ENCODE measurements at places on chromosomes 1 and 21. TPM values are rescaled to one million over a fixed set of nuclear protein-coding genes. Genes with fewer than 3 reads are reported as not detected.

PRELP gene
- total RNA-seq, result not detected

PDC gene
- not detected for total RNA-seq

DNA sequence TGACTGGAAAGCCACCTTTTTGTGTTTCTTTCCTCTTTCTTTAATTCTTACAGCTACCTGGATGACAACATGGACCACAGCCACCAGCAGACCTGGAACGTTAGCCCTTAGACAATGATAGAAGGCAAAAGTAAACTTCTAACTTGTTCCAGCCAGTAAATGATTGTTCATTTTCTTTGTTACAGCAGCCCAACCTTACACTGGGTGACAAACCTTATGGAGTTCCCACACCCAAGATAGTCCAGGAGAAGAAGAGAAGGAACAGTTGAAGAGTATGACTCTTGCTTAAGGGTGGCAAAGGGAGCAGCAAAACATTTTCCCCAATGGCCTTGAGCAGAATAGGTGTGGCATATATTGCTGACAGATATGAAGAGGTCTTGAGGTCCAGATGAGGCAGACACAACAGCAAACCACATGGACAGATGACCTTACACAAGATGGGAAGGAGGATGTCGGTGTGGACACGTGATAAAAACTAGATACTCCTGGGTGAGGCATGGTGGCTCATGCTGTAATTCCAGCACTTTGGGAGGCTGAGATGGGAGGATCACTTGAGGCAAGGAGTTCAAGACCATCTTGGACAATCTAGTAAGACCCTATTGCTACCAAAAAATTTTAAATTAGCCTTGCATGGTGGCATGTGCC lies 11.8 kb upstream of the FAM76A start:
- DNase-seq, result no peak
- H3K27ac ChIP-seq, result no peak overlapping the region
- H3K27me3 ChIP-seq, result peaks cover 22% of the 10 kb centered on the region

GRCh38 chr1:8189931-8190483 lies 127.9 kb upstream of the SLC45A1 start:
- no peaks in the 10 kb centered on the region for H3K36me3 ChIP-seq
- no peak for DNase-seq
- peaks cover 7% of the 10 kb centered on the region for H3K4me1 ChIP-seq
- no peak overlapping the region for H3K4me3 ChIP-seq
- H3K27ac ChIP-seq, result no peak overlapping the region

DNA sequence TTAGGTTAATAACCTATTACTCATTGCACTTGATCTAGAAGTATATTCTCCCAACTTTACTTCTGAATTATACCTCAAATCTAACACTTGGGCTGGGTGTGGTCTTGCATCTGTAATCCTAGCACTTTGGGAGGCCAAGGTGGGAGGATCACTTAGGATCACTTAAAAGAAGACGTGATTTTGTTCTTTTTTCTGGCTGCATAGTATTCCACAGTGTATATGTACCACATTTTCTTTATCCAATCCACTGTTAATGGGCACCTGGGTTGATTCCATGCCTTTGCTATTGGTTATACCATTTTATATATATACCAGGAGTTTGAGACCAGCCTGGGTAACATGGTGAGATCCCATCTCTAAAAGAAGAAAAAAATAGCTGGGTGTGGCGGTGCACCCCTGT lies 48.5 kb upstream of the TSNAX start:
- no peaks in the 10 kb centered on the region for H3K4me1 ChIP-seq
- H3K36me3 ChIP-seq, result no peaks in the 10 kb centered on the region
- H3K4me3 ChIP-seq, result no peak overlapping the region
- no peak overlapping the region for H3K27ac ChIP-seq

DNA sequence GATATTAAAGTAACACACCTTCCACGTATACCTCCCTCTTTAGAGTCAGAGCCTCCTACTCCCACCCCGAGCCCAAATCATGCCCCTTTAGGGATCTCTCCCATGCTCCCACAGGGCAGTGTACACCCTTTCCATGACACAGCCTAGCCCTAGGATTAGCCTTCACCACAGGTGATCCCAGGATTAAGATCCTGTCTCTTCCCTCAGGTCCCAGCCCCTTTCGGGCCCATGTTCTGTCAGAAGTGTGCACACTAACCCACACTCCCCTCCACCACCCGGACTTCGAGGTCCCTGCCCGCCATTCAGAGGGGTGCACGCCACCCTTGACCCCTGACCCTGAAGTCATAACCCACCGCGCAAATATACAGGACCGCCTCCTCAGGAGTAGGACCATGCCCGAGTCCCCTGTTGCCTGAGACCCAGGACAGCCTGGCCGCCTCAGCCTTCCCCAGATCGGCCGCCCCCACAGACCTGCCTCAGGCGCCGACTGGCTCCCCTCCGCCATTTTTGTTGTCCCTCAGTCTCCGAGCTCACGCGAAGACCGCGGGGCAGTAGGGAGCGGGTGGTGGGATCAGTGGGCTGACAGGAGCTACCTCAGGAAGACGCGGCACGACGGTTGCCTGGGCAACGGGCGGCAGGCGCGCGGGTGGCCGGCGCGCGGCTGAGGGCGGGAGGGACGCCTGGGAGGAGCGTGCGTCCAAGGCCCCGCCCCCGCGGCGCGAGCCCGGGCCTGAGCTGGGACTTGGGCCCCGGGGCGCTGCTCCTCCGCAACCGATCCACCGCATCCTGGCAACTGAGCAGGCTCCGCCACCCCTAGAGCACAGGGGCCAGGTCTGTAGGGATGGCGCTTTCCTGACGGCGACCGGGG lies at the start of gene AGBL4:
Gene AGBL4 (minus strand): TSS at position 663 of the 868 bp plus-strand sequence.
- H3K4me1 ChIP-seq, result no peaks in the 10 kb centered on the region
- peaks cover 3% of the 10 kb centered on the region for H3K36me3 ChIP-seq
- H3K27me3 ChIP-seq, result peaks cover 11% of the 10 kb centered on the region
- H3K27ac ChIP-seq, result no peak within 1 kb of the TSS
- peak within 1 kb of the TSS; percentile 61 for H3K4me3 ChIP-seq

DNA sequence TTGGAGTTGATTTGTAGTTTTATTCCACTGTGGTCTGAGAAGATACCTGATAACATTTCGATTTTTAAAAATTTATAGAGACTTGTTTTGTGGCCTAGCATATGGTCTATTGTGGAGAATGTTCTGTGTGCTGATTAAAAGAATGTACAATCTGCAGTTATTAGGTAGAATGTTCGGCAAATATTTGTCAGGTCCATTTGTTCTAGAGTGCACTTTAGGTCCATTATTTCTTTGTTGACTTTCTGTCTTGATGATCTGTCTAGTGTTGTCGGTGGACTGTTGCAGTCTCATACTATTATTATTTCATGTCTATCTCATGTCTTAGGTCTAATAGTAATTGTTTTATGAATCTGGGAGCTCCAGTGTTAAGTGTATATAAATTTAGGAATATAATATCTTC lies 116.8 kb downstream of the NME7 start:
- H3K36me3 ChIP-seq, result no peaks in the 10 kb centered on the region
- no peaks in the 10 kb centered on the region for H3K4me1 ChIP-seq
- H3K27ac ChIP-seq, result no peak overlapping the region
- DNase-seq, result no peak
- H3K27me3 ChIP-seq, result no peaks in the 10 kb centered on the region

GRCh38 chr1:215567491-215568298 lies 591 bp downstream of the KCTD3 start:
- DNase-seq, result no peak
- H3K4me1 ChIP-seq, result peaks cover 14% of the 10 kb centered on the region
- peaks cover 2% of the 10 kb centered on the region for H3K36me3 ChIP-seq

DNA sequence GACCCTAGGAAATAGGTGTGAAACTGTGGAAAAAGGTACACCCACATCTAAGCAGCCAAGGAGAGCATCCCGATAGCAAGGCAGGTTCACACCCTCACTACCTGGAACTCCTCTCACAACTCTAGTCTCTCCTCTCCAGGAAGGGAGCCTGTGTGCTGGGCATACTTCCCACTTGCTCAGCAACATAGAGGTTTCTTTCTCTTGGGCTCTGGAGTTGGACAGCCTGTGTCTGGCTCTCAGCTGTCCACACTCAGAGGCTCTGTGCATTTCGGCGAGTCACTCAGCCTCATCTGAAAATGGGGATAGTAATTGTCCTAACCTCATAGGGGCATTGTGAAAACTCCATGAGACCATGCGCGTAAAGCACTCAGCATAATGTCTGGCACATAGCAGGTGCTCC lies 29.6 kb upstream of the VWA5B1 start:
- H3K27ac ChIP-seq, result no peak overlapping the region
- peaks cover 4% of the 10 kb centered on the region for H3K36me3 ChIP-seq
- peaks cover 7% of the 10 kb centered on the region for H3K4me1 ChIP-seq
- H3K27me3 ChIP-seq, result peaks cover 31% of the 10 kb centered on the region

GRCh38 chr1:246724731-246725095 lies 504 bp downstream of the SCCPDH start:
- no peak for DNase-seq
- peaks cover 3% of the 10 kb centered on the region for H3K4me1 ChIP-seq
- peaks cover 4% of the 10 kb centered on the region for H3K27me3 ChIP-seq
- peak overlapping the region; percentile 87 for H3K4me3 ChIP-seq
- no peak overlapping the region for H3K27ac ChIP-seq

DNA sequence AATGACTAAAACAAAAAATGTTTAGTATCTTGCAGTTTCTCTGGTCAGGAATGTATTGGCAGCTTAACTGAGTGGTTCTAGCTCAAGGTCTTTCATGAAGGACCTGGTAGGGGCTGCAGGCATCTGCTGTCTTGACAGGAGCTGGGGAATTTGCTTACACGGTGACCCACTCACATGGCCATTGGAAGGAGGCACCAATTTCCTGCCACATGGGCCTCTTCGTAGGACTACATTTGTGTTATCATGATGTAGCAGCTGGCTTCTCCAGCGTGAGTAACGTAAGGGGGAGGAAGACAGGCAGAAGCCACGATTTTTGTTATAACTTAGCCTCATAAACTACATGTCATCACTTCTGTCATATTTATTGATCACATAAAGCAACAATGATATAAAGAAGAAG lies 376.3 kb downstream of the AMY1C start:
- DNase-seq, result no peak
- no peaks in the 10 kb centered on the region for H3K36me3 ChIP-seq
- H3K4me3 ChIP-seq, result no peak overlapping the region
- H3K27ac ChIP-seq, result no peak overlapping the region

GRCh38 chr21:31992391-31992790 lies 119.6 kb downstream of the HUNK start:
- no peak overlapping the region for H3K4me3 ChIP-seq
- no peak for DNase-seq
- peaks cover 2% of the 10 kb centered on the region for H3K4me1 ChIP-seq
- H3K27ac ChIP-seq, result no peak overlapping the region
- H3K36me3 ChIP-seq, result no peaks in the 10 kb centered on the region

DNA sequence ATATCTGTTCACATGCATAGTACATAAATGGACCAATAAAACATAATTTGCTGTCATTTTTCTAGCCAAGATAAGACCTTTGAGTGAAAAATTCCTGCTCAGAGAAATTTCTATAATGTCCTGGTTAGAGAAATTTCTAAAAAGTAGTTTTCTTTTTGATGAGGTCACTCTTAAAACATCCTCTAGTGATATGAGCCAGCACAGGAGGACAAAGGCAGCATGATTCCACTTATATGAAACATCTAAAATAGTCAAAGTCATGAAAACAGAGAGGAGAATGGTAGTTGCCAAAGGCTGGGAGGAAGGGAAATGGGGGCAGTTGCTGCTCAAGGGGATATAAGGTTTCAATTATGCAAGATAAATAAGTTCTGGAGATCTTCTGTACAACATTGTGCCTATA lies 239.4 kb downstream of the BACH1 start:
- H3K36me3 ChIP-seq, result peaks cover 3% of the 10 kb centered on the region
- H3K27me3 ChIP-seq, result no peaks in the 10 kb centered on the region
- DNase-seq, result no peak

DNA sequence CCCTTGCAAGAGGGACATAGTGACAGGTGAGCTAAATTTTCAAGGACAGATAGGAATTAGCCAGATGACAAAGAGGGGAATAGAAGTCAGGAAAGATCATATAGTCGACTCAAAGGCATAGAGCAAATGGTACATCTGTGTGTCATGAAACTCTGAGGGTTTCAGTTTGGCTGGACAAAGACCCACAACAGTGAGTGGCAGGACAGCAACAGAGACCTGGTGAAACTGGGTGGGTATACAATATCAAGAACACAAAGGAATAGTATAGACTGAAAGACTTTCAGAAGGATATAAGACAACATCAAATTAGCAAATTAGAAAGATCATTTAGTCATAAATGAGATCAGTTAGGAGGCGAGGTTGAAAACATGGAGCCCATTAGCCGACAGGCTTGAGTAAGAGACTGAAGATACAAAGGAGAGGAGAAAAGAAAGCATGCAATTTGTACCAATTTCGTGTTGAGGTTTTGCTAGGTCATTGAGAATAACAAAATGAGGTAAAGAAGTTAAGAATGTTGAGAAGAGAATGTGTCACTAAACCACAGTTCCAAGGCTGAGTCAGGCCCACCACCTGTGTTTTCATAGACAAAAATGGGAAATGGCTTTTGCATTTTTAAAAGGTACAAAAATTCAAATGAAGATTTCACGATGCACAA lies 213.8 kb downstream of the HHIPL2 start:
- no peak overlapping the region for H3K27ac ChIP-seq
- no peak overlapping the region for H3K4me3 ChIP-seq
- H3K4me1 ChIP-seq, result no peaks in the 10 kb centered on the region
- no peak for DNase-seq

All from T-helper 17 cell (primary cell).